ENCODE measurements at places on chromosomes 2 and 18. TPM values are rescaled to one million over a fixed set of nuclear protein-coding genes. Genes with fewer than 3 reads are reported as not detected.

- ATAC-seq = peak; percentile 96
Measured at GRCh38 chr2:112821142-112821541, 15.4 kb downstream of the IL1B start.

DNA sequence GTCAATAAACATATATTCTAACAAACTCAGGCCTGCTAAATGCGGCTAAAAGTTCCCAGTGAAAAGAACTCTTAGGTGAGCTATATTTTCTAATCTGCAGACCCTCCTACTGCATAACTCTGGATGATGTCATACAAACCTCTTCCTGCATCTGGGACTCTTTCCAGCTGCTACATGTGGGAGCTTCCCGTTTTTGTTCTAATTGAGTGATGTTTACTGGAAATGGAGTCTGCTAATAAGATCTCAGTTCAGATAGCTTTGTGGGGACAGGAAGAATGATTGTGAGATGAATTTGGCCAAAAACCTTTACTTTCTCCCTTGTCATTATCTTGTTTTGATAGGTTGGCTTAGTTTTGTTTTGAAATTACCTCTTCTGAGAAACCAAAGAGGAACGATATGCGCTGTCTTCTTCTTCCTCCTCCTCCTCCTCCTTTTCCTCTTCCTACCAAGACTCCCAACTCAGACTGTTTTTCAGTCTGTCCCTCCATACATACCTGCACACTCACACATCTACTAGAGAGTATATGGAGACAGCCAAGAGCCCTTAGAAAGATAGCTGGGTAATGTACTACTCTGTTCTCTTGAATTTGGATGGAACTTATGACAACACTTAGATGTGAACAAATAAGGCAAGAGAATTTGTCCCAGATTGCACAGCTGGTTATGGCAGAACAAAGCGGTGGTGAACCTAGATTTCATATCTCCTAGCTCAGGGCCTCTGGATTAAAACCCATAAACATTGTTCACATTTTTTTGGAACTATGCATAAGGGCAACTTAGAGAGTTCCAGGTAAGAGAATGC is 39.8 kb upstream of the AAK1 start:
- peak; percentile 65 for ATAC-seq

DNA sequence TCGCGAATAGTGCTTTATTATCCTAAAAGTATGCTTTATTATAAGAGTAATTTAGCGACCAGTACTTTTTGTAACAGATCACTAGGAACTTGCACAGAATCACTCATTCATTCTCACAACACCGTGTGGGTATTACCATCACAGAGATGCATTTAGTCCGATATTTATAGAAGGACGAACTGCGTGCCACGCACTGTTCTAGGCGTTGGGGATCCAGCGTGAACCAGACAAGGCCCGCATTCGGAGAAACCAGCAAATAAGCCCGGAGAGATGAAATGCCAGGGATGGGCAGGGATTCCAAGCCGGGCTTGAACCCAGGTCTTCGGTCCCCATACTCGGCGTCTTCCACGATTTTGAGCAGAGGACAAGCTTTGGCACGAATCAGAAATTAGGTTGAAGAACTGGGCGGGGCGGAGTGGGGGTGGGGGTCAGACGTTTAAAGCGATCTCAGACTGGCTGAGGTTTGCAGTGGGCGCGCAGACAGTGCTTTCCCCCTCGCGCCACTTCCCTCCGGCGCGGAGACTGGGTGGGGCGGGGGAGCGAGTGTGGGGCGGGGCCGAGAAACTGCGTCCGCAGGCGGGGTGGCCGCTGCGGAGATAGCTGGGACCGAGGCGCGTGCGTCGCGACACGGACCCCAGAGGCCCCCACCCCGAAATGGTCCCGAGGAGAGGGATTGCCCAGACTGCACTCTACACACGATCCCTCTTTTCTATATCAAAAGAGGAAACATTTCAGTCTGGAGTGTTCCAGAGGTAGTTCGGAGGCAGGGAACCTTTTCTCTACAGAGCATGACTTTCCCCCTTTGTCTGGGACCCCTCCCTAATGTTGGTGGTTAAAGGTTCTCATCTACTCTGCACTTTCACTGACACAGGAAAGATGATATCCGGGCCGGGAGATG is 1.1 kb upstream of the CXCR4 start:
- peak; percentile 72 for ATAC-seq

GRCh38 chr18:79574938-79575525 is 104.6 kb upstream of the CTDP1 start:
- ATAC-seq = no peak

- ATAC-seq = peak; percentile 42
Measured at GRCh38 chr2:15191789-15192188, 369.3 kb downstream of the NBAS start.

DNA sequence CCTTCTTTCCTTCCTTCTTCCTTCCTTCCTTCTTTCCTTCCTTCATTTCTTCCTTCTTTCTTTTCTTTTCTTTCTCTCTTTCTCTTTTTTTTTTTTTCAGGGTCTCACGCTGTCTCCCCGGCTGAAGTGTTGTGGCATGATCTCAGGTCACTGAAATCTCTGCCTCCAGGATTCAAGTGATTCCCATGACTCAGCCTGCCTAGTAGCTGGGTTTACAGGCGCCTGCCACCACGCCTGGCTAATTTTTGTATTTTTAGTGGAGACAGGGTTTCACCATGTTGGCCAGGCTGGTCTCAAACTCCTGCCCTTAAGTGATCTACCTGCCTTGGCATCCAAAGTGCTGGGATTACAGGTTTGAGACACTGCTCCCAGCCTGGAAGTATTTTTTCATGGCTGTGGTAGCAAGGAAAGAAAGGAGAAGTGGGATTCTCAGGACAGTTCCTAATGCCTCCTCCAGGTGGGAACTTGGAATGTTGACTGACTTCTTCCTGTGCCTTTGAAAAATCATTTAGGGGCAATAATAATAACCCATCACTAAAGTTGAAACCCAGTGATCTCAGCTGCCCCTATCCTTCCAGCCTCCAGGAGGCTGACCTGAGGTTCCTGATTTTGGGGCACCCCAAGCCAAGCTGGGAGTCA is 89.3 kb upstream of the CELF4 start:
- no peak for ATAC-seq

DNA sequence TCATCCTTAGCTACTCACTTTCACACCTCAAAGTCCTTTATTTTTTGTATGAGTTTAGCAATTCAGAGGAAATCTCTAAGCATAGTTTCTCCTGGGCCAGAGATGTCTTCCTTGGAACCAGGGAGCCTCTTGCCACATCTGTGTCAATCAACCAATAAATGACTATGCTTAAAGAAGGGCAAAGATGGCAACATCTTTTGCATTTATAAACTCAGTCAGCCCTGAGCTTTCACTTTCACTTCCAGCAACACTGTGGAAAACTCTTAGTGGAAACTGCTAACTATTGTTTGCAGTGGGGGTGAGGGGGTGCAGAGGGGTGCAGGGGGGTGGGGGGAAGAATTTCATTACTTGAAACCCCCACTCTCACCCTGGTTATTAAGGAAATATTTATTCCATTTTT is 3.4 kb downstream of the ACVR1C start:
- ATAC-seq = peak; percentile 22

- ATAC-seq = peak; percentile 52
Measured at GRCh38 chr2:203453858-203454451, 81.1 kb downstream of the RAPH1 start.

DNA sequence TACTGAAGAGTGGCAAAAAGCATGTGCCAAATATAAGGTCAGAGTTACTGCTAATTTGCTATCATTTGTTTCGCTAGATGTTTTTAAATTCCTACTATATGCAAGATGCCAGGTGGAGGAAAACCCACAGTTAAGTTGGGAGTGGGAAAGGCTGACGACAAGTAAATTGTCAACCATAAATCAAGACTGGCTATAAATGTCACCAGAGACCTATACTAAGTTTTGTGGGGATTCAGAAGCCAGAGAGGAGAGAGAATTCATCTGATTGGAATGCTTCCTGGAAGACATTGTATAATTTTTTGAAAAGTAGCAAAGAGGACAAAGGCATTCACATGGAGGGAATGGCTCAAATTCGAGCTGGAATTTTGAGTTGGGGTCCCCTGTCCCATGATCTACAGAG is 64.3 kb downstream of the CFAP221 start:
- no peak for ATAC-seq

- no peak for ATAC-seq
Measured at GRCh38 chr2:226581661-226582060, 218.0 kb downstream of the IRS1 start.

GRCh38 chr18:23135550-23136325 is 453 bp downstream of the CABLES1 start:
- ATAC-seq = peak; percentile 47

- no peak for ATAC-seq
Measured at GRCh38 chr18:78071776-78072175, 822.1 kb downstream of the GALR1 start.

GRCh38 chr2:137655814-137656213 is 308.5 kb upstream of the HNMT start:
- ATAC-seq = no peak

GRCh38 chr2:47024046-47024445 is 108.4 kb upstream of the MCFD2 start:
- no peak for ATAC-seq

DNA sequence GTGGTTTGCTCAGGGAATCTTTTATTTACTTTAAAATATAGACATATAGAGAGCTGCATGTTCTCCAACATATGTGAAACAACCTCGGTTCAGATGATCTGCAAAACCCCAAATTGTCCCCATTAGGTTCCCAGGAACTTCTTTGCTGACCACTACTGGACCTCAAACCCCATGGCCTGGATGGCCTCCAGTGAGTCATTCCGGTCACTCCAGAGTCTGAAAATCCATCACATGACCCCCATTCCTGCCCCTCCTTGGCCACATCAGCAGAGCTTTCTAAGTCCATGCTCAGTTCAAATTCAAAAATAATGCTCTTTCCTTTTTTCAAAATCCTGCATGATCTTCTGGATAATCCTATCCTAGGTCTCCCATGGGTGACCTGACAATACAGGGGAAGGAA is 271.0 kb downstream of the TNS1 start:
- no peak for ATAC-seq

GRCh38 chr2:70888923-70889715 is 46.6 kb upstream of the ATP6V1B1 start:
- no peak for ATAC-seq

- ATAC-seq = peak; percentile 68
Measured at GRCh38 chr2:241803387-241804325, 5.3 kb upstream of the NEU4 start.

DNAJC5G gene
- total RNA-seq = not detected

PDE11A gene
- 0.08 TPM for total RNA-seq

KLHL30 gene
- total RNA-seq = not detected

KCNIP3 gene
- not detected for total RNA-seq

Measured in activated T-helper 17 cell treated with anti-CD3 and anti-CD28 coated beads, Interleukin-2, amount 50 U/mL, for 72 hours (primary cell).